ENCODE measurements at places on chromosomes 11 and 22.

DNA sequence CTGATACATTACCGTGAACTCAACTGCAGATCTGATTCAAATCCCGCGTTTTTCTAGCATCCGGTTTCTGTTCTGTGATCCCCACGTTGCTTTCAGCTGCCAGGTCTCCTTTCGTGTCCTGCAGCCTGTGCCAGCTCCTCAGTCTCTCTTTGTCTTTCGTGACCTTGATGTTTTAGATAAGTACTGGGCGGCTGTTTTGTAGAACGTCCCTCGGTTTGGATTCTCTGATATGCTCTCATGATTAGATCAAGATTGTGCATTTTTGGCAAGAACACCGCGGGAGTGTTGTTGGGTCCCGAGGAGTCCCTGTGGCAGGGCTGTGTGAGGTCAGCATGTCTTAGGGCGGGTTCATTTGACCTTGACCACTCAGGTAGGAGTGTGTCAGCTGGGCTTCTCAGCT lies 38.6 kb downstream of the KCNQ1 start:
- no peak for DNase-seq

DNA sequence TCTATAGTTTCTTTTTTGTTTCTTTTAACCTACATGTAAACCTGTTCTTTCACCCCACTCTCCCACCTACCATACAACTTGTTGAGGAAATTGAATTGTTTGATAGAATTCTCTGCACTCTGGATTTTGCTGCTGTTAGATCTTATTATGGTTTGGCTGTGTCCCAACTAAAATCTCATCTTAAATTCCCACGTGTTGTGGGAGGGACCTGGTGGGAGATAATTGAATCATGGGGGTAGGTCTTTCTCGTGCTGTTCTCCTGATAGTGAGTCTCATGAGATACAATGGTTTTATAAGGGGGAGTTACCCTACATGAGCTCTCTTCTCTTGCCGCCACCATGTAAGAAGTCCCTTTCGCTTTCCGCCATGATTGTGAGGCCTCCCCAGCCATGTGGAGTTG lies 15.0 kb upstream of the PITPNB start:
- no peak for DNase-seq

GRCh38 chr22:25488244-25489020 lies 76.0 kb upstream of the GRK3 start:
- DNase-seq: peak; percentile 29

DNA sequence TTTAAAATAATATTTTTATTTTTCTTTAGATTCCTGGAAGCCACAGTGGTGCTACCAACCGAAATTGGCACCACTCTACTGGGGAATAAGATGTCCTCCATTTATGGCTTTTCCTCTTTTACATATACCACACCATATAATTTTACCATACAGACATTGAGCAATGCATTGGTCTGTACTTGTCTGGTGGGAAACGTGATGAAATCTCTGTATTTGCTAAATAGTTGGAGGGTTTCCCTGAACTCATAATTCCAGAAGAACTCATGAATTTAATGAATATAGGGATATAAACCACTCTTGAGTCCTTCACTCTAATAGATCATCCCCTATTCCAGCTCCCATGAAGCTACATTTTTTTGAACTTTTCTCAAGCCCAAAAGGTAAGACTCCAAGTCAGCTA lies 28.0 kb upstream of the MMP13 start:
- DNase-seq: no peak

DNA sequence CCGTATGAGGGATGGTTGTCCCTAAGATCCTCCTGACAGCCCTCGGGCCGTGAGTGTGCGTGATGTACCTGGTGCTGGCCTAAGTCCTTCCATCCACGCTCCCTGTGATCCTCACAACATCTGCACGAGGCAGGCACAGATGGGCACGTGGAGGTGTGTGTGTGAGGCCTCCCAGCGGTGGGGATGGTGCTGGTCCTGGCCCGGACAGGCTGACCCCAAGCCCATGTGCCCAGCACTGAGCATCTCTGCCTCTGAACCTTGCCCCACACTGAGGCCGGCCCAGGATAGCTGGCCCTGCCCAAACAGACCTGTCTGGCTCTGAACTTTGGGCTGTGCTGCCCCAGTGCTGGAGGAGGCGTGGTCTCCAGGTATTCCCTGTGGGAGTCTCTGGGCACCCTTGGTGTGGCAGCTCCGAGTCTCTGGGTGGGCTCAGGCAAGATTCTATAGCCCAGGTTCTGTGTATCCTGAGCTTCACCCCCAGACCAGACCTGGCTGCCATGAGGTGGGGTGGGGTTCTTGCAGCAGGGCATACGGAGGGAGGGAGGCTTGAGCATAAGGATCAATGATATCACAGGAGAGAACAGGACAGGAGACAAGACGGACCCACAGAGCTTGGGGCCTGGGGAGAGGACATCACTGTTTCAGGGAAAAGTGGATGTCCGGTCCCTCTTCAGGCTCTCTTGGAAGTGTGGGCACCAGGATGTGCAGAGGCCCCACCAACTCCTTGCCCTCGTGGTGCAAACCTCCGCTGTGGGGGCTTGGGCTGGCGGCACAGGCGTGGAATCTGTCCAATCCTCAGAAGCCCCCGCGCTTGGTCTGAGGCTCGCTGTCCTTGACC lies 881.8 kb downstream of the BRD1 start:
- DNase-seq: no peak

DNA sequence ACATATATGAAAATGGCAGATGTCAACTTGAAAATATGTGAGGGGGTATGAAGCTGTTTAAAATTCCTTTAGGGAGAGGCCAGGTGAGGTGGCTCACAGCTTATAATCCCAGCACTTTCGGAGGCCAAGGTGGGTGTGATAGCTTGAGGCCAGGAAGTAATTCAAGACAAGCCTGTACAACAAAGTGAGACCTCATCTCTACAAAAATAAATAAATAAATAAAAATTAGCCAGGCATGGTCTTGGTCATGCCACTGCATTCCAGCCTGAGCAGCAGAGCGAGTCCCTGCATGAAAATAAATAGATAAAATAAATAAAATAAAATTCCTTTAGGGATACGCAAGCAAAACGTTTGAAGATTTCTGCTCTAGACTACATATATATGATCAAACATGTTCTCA lies 38.1 kb upstream of the FAM181B start:
- no peak for DNase-seq

DNA sequence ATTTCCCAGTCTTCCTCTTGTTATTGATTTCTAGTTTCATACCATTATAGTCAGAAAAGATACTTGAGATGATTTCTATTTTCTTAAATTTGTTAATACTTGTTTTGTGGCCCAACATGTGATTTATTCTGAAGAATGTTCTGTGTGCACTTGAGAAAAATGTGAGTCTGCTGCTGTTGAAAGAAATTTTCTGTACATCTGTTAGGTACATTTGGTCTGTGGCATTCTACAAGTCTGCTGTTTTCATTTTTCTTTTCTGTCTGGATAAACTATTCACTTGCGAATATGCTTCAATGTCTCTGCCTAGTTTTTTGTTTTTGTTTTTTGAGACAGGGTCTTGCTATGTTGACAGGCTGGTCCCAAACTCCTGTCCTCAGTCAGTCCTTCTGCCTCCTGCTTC lies 26.4 kb upstream of the LUZP2 start:
- no peak for DNase-seq

DNA sequence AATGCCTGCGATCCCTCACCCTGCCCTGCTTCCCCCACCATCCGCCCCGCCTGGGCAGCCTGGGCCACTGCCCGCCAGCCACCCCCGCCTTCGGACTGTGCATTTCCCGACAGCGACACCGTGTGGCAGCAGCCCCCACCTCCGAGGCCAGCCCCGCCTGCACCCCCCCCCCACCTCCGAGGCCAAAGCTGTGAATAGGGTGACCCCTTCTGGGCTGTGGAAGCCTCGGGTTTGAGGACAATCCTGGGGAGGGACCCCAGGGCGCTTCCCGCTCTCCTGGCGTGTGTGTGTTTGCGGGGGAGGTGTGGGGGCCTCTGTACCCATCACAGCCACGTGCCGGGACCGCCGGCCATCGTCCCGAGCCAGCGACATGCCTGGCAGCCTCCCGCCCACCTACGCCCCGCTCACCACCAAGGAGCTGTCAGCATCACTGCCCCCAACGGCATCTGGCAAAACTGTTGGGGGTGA lies 33.8 kb upstream of the PPARA start:
- peak; percentile 93 for DNase-seq

- no peak for DNase-seq
These were observed 91.6 kb downstream of the FAR1 start for GRCh38 chr11:13760115-13760514.

DNA sequence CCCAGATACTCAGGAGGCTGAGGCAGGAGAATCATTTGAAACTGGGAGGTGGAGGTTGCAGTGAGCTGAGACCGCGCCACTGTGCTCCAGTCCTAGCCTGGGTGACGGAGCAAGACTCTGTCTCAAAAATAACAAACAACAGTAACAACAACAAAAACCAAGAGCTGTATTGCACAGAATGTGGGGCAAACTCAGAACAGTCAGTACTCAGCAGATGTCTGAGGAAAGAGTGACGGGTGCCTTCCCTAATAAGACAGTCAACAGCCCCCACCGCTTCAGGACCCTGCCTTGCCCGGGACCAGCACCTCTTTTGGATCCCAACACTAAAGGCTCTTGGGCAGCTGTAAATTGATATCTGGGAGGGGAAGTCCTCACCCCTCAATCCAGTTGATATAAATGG lies 40.3 kb downstream of the RIBC2 start:
- DNase-seq: no peak

DNA sequence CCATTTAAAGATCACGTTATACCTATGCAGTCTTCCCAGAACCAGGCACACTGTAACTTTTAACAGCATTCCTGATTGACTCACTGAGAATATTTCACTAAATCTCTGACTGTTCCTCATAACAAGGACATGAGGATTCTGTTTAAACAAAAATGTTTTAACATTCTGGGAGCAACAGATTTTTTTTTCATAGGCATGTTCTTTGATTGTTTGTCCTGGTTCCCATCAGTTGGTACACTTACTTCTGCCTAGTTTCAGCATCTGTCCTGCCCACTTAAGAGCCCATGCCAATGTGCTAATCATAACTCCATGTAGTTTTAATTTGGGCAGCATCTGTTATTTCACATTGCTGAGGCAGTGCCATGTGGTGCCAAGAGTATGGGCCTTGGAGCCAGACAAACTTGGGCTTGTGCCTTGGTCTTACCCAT lies 138.5 kb upstream of the CTSC start:
- no peak for DNase-seq

- DNase-seq: no peak
These were observed 428.0 kb downstream of the TMEM135 start for GRCh38 chr11:87465716-87466115.

- DNase-seq: no peak
These were observed 129.5 kb upstream of the SESN3 start for GRCh38 chr11:95360377-95361075.

- DNase-seq: no peak
These were observed 70.7 kb upstream of the CCDC179 start for GRCh38 chr11:22930816-22931594.

DNA sequence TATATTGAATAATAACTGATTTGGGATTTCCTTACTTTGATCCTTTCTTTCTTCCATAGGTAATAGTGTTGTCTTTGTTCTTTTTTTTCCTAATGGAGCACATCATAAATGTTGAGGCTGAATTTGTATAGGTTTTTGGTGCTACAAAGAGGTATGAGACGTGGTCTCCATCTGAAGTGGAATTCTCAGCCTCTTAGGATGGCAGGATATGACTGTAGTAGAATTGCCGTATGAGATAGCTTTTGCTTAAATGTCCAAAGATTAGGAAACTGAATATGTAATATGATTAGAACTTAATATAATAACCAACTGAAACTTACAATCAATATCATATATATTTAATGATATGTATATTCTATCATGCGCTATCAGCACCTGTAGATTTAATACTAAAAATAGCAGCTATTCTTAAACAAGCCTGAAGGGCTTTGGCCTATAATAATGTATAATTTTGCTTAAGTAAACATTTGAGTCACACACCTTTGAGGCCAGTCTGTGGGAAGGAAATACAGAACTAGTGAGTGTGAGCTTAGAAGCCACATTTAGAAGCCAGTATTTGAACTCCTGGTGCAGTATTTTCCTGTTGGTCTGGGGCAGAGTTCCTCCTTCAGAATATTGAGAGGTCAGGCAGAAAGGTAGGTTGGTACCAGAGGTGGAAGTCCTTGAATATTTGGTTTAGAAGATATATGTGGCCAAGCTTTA lies 62.6 kb downstream of the SWAP70 start:
- DNase-seq: no peak
